ENCODE measurements at places on chromosomes 2 and 18.

- DNase-seq: no peak
These were observed 110.1 kb upstream of the SULT1C3 start for GRCh38 chr2:108129636-108130035.

GRCh38 chr2:70548233-70548632 lies 5.4 kb downstream of the TGFA start:
- DNase-seq: no peak

- DNase-seq: no peak
These were observed 70.3 kb downstream of the PPP1R1C start for GRCh38 chr2:182055993-182056392.

DNA sequence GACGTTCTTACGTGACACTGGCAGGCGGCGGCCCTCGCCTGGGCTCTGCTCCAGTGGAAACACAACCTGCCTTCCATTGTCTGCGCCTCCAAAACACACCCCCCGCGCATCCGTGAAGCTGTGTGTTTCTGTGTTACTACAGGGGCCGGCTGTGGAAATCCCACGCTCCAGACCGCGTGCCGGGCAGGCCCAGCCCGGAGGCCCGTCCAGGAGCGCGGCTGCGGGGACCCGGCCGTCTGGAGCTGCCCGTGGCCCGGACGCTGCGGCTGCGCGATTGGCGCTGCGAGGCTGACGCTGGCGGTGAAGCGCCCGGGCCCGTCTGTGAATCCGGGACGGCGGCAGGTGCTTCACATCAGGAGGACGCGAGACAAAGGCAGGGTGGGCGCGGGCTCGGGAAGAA lies 670.3 kb upstream of the SALL3 start:
- DNase-seq: no peak

DNA sequence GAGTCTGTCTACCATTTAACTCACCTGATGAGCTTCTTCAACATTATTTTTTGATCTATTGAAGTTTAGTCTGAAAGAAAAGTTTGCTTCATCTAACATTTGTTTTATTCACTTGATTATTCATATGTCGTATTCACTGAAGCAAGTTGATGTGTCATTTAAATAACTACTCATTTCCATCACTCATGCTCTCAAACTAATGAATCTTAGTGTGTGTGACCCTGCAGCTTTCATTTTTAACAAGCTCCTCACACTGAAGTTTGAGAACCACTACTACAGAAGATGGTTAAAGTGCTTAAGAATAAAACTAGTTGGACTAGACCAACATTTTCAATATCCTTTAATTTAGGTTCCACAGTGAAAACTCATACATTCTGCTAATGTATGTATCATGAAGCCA lies 1.8 kb upstream of the ABI2 start:
- no peak for DNase-seq

- DNase-seq: no peak
These were observed 73.3 kb downstream of the NAB1 start for GRCh38 chr2:190722061-190722759.

- no peak for DNase-seq
These were observed 348.2 kb downstream of the CTNNA2 start for GRCh38 chr2:79861059-79861374.

GRCh38 chr18:74498712-74499627 lies 2.8 kb downstream of the CNDP2 start:
- peak; percentile 74 for DNase-seq

DNA sequence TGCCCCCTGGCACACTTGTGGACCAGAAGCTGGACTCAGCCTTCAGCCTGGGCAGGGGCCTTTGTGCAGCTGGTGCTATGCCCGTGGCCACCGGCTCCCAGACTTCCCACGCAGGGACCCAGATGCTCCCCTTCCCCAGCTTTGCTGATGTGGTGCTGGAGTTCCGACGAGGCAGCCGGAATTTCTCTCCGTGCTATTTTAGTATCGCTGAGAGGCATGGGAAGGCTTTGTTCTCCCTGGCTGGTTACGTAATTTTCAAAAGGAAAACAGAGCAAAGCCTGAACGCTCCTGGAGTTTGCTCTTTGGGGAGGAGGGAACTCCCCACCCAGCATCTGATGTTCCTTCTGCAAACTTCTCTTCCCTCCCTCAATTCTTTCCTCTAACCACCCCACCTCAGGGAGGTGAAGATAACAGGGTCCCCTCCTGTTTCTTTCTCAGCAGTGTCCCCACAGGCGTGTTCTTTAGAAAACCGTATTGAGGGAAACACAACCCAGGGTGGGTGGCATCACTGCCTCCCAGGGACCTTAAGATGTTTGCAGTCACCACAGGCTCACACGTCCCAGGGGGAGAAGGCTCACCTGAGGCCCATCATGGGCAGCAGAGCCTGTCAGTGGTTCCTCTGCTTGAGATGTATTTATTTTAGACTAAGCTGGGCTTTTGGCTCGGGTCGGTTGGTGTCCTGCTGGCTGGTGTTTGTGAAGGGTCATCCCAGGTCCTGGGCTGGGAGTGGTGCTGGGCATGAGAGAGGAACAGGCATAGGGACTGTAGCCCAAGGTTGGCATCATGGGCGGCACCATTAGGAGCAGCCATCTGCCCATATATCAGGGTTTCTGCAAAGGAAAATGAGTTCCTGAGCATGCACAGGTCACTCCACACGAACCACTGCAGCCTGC lies 95.0 kb downstream of the MAPK4 start:
- no peak for DNase-seq

DNA sequence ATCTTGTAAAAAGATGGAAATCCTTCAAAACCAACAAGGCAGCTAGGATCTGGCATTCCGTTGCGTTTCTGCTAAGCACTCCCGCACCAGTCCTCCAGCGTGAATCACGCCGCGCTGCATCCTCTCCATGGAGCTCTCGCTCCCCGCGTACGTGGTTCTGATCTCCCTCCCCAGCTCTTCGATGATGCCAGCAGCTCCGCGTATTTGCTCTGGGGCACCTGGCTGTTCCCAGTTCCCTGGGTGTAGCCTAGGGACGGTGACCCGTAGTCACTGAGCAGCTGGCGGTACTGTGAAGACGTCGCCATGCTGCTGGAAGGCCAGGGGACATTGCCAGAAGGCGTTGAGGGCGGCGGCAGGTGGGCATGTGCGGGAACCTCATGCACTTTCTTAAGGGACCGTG lies 407.5 kb downstream of the RNF144A start:
- no peak for DNase-seq

DNA sequence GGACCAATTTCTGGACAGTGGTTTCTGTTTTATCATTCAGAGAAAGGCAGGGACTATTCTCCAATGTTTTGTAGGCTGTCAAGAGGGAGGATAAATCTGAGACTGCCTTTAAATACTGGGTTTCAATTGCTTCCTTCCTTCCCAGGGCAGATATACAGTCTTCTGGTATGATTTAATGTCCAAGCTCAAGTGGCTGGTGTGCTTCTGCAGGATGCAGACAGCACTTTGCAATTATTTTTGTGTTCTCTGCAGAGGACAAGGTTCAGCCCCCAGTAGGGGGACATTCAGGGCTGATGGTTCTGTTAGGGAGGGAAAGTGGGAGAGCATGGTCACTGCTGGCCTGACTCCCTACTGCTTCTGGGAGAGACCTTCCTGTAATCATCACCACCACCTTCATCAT lies 4.6 kb upstream of the BOD1L2 start:
- DNase-seq: no peak

- DNase-seq: no peak
These were observed 155.6 kb upstream of the XPO1 start for GRCh38 chr2:61693744-61694143.
